Fibroblast of skin of back (primary cell): ENCODE measurements at places on chromosomes 7 and 10.

- no peak for DNase-seq
Measured at GRCh38 chr7:124073310-124073645, 40.4 kb upstream of the TMEM229A start.

GRCh38 chr7:79523436-79523835, 70.0 kb upstream of the MAGI2 start:
- DNase-seq = peak; percentile 48

- DNase-seq = no peak
Measured at GRCh38 chr7:77866370-77866769, 67.8 kb downstream of the PHTF2 start.

GRCh38 chr10:83119346-83119745, 1020.0 kb upstream of the GHITM start:
- DNase-seq = no peak

DNA sequence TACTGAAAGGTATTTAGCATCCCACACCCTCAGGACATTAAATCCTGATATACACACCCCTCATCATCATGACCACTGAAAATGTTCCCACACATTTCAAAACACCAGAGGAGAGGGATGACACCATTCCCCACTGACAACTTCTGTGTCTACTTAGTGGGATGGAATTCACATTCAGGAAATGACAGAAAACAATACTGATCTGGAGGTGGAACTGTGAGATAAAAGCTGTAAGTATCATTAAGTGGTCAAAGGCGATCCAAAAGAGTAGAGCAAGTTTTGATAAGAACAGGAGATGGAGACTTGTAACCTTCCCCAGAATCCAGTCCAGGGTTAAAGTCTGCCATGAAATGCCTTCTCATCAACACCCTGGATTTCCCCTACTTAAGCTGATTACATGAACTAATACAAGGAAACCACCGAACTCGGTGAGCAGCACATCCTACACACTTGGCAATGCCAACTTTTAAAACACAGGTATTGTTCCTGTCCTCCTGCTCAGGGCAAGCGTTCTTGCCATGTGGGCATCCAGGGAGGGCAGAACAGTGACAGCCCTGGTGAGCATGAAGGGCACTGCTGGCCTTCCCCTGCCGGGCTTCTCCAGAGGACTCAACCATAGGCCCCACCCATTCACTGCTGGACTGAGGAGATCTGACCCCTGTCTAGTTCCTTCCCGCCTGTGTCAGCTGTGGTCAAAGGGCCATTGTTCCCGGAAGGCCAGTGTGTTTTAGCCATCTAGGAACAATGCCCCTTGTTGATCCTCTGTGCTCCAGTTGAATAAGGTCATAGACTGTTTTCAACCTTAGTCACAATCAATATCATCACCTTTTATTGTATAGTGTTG, 85.0 kb downstream of the SGMS1 start:
- no peak for DNase-seq

DNA sequence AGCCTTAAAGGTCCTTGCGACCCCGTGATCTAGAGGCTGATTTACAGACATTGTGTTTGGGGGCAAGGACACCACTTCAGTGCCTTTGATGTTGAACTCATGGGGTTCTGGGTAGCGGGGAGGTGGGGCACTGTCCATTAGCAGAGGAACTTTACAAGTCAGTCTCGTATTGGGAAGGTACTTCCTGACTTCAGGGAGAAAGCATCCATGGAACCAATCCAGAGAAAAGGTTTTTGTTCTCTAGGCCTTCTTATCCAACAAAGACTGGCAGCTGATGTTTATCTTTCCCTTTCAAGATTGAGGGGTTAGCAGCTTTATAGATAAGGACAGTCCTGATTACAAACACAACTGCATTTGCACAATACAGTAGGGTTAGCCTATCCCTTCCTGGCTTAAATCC, 2.8 kb downstream of the GTPBP10 start:
- no peak for DNase-seq

DNA sequence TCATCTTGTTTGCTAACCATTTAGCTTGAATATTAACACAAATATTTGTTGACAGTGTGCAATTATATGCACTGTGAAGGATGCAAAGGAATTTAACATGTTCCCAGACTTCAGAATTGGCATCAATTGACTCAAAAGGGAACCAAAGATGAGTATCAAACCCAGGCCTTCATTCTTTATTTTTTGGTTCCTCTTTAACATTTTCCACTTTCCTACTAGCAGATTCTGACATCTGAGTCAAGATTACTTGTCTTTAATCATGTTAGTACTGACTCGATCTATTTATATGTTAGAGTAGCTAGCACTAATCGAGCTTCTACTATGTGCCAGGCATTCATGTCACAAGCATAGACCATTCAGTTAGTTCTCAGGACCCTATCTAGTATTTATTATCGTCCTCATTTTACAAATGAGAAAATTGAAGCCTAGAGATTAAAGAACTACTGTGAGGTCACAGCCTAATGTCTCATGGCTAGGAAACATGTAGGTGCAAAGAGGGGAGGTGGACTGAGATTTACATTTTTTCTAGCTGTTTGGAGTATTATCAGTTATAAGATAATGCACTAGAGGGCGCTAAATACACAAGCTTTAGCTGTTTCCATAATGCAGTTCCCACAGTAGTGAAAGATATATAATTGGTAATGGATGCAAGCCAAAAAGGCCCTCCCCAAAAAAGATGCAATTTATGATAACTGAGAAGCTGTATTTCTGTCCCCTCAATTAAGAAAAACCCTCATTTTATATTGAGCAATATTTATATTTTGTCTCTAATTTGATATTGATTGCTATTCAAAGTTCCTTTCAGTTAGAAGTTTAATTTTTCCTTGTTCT, 32.9 kb upstream of the KMT2E start:
- DNase-seq = peak; percentile 66

- DNase-seq = no peak
Measured at GRCh38 chr7:95537468-95537867, 51.7 kb downstream of the ASB4 start.

DNA sequence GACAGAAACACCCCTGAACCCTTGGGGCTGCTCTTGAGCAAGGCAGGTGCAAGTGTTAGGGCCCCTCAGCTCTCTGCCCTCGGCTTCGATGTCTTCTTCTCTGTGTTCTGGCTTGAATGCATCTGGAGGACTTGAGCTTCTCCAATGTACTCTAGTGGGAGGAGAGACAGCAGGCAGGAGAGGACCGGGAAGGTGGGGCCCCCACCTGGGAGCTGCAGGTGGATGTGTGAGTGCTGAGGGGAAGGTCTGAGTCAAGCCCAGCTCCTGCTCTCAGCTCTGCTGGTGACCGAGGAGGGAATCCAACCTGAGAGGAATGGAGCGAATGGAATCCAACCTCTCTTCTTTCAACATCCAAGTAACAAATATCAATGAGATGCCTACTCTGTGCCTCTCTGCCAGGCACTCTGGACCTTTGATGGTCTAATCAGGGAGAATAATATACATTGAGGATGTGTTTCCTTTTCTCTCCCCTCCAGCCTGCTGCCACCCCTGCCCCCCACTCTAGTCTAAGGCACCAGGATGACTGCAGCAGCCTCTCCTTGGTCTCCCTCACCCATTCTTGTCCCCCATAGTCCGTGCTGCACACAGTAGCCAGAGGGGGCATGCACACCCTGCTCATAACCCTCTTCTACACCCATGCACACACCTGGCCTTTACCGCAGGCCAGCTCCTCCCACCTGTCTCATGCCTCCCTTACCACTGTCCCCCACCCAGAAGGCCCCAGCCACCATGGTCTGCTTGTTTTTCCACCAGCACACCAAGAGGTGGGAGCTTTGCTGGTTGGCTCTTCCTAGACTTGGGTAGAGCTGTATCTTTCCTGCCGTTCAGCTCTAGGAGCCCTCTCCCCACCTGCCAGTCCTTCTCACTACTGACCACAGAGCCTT, 13.6 kb downstream of the TBATA start:
- no peak for DNase-seq

GRCh38 chr7:85186521-85187241, at the start of gene SEMA3D:
TSS of gene SEMA3D (minus strand) at chr7:85187056. CDS start at chr7:85121891, 65,165 bp downstream.
- DNase-seq = peak; percentile 80

GRCh38 chr7:151351967-151352366, 10.4 kb downstream of the NUB1 start:
- no peak for DNase-seq

GRCh38 chr7:42170724-42171123, 66.3 kb downstream of the GLI3 start:
- DNase-seq = no peak

DNA sequence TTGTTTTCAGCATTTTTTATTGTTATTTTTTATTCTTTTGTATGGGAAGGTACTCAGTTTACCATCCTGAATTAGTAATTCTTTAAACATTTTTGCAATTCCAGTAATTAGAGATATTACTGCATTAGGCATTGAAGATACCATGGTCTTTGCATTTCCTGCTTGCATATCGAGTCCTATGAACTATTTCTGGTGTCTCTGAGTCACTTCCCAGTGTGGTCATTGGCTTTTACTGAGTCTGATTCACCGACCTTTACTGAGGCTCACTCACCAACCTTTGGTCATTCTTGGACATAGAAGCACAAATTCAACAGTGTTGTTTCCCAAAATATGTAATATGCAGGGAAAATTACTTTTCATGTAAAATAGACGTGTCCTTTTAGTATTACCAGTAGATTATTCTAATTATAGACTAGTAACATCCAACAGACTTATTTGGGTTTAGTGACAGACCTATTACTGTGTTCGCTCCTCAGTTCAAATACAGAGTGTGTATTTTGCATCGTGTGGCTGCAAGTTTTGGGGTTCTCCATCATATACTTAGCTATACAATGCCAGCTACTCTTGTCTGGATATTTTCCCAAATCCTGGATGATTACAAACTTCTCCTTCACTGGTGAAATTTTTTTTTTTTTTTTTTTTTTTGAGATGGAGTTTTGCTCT, 180.7 kb upstream of the PRSS1 start:
- DNase-seq = peak; percentile 88

DNA sequence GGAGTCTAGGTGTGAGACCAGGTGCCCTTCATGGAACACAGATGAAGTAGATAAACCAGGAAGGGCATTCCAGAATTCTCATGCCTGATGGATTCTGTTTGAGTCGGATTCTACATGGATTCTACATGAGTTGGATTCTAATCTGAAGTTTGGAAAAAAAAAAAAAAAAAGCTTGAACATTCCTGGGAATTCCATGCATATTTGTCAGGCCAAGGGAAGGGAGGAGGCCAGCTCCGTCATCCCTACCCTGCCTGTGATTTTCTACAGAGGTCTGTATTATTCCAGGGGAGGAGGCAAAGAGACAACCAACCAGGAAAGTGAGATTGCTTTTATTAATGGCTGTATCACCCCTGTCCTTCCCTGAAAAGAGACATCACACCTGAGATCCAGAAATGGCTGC, 27.8 kb upstream of the EBLN1 start:
- DNase-seq = peak; percentile 81

GRCh38 chr10:80261316-80262030, 28.0 kb downstream of the MAT1A start:
- DNase-seq = no peak

- no peak for DNase-seq
Measured at GRCh38 chr7:108251700-108252099, 121.5 kb upstream of the LAMB4 start.

GRCh38 chr7:16668978-16669377, 23.0 kb downstream of the BZW2 start:
- DNase-seq = no peak

GRCh38 chr7:114921631-114922025, 266 bp upstream of the MDFIC start:
- DNase-seq = no peak

GRCh38 chr10:124259139-124259825, 159.4 kb downstream of the OAT start:
- DNase-seq = peak; percentile 26

- no peak for DNase-seq
Measured at GRCh38 chr7:10122551-10123100, 851.0 kb upstream of the PHF14 start.

DNA sequence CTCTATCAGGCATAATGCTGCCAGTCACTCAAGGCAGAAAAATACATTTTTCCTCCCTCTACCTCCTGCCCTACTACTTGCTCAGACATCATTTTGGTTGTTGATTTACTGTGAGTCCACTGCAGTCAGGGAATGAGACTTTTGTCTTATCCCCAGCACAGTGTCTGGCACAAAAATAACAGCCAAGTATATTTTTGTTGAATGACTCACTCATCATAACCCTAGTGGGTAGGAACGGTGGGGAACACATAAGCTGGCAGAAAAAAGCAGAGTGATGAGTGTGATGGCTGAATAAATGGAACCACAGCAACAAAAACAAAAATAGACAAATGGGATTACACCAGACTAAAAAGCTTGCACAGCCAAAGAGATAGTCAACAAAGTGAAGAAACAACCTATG, 65.8 kb upstream of the LAMB4 start:
- DNase-seq = peak; percentile 63

GRCh38 chr7:38628630-38629385, 2.4 kb downstream of the AMPH start:
- DNase-seq = peak; percentile 82

DNA sequence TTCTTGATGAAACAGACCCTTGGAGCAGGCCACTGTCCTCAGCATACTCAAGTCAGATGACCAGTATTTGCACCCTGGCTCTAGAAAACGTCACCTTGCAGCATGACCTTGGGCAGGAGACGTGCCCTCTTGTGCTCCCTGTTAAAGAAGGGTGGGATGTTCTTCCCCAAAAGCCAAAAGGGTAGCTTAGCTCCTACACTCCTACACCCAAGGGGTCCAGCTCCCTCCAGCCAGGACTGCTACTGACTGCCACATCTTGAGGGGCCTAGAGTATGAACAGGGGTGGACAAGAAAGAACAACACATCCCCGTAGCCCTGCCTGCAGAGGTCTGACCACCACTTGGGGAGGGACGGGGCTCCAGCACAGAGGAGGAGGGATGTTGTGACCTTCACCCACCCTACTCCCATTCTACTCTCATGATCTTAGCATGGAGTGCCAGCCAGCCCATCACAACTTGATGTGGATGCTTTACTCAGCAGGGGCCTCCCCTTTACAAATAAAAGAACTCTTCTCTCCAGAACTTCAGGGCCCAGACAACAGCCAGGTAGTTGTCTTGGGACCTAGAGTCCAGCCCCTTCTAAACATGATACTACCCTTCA, 165.3 kb upstream of the ZMIZ1 start:
- no peak for DNase-seq

GRCh38 chr7:112749775-112750174, 40.4 kb downstream of the TMEM168 start:
- no peak for DNase-seq

GRCh38 chr7:142709921-142710320, 39.4 kb upstream of the PRSS1 start:
- DNase-seq = no peak

DNA sequence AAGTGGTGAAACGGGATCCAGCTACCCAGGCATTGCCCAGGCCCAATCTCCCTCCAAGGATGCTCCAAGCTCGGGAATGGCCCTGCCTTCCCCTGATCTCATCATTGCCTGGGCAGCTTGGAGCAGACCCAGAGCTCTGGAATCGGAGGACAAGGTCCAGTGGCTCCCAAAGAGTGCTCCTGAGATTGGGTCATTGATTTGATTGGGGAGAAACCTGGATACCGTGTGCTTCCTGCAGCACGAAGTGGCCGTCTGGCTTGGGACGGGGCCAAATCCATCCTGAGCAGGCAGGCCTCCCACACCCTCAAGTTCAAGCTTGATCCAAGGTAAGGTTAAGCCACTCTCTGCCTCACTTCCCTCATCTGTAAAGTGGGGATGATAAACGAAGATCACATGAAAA, 69.9 kb downstream of the OAT start:
- no peak for DNase-seq

GRCh38 chr7:134459981-134460380, 1.1 kb upstream of the AKR1B1 start:
- DNase-seq = no peak
